ENCODE measurements at places on chromosomes 7 and 10.
A peak's percentile ranks its signal among the peaks of the same experiment; 100 is the strongest.

GRCh38 chr7:26440233-26441001 lies 148.8 kb downstream of the SNX10 start:
- DNase-seq, result no peak
- peaks cover 11% of the 10 kb centered on the region for H3K27me3 ChIP-seq
- H3K27ac ChIP-seq, result no peak overlapping the region
- no peaks in the 10 kb centered on the region for H3K4me1 ChIP-seq
- H3K36me3 ChIP-seq, result no peaks in the 10 kb centered on the region

- no peak for DNase-seq
- H3K27me3 ChIP-seq, result no peaks in the 10 kb centered on the region
- no peaks in the 10 kb centered on the region for H3K36me3 ChIP-seq
- H3K4me1 ChIP-seq, result peaks cover 54% of the 10 kb centered on the region
- H3K4me3 ChIP-seq, result no peak overlapping the region
Measured at GRCh38 chr7:94997547-94997946, 90.2 kb downstream of the PPP1R9A start.

- no peaks in the 10 kb centered on the region for H3K36me3 ChIP-seq
- H3K4me3 ChIP-seq, result no peak overlapping the region
- DNase-seq, result no peak
- H3K27me3 ChIP-seq, result no peaks in the 10 kb centered on the region
- H3K4me1 ChIP-seq, result no peaks in the 10 kb centered on the region
- H3K27ac ChIP-seq, result no peak overlapping the region
Measured at GRCh38 chr10:20407357-20407756, 489.8 kb downstream of the NEBL start.

DNA sequence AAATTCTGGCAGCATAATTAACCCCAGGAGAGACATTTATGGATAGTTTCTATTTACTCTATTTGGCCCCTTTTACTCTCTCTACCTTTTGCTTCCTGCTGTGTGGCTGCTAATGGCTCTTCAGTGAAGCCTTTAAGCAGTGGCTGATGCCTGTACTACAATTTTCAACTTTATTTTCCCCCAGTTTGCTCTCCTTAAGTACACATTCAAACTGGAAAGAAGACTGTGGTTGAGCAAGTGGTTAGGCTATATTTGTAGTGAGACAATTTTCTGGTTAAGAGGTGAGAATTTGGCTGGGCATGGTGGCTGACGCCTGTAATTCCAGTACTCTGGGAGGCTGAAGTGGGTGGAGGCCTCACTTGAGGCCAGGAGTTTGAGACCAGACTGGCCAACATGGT lies 8.5 kb upstream of the RSBN1L start:
- H3K4me1 ChIP-seq, result peaks cover 68% of the 10 kb centered on the region
- H3K4me3 ChIP-seq, result no peak overlapping the region
- H3K27ac ChIP-seq, result no peak overlapping the region
- DNase-seq, result no peak
- H3K27me3 ChIP-seq, result no peaks in the 10 kb centered on the region
- H3K36me3 ChIP-seq, result peaks cover 23% of the 10 kb centered on the region

GRCh38 chr10:30784524-30784896 lies 155.0 kb upstream of the LYZL2 start:
- DNase-seq, result no peak
- H3K36me3 ChIP-seq, result no peaks in the 10 kb centered on the region
- H3K27me3 ChIP-seq, result peaks cover 59% of the 10 kb centered on the region
- no peak overlapping the region for H3K27ac ChIP-seq
- 0 out of 2 replicates have a peak, but pooled peaks cover 7% of the 10 kb centered on the region for H3K4me1 ChIP-seq

GRCh38 chr7:41874201-41874785 lies 171.4 kb upstream of the INHBA start:
- H3K27ac ChIP-seq, result no peak overlapping the region
- H3K4me3 ChIP-seq, result no peak overlapping the region
- H3K36me3 ChIP-seq, result no peaks in the 10 kb centered on the region
- no peaks in the 10 kb centered on the region for H3K27me3 ChIP-seq

GRCh38 chr10:80856186-80856585 lies 318.5 kb downstream of the SH2D4B start:
- no peaks in the 10 kb centered on the region for H3K36me3 ChIP-seq
- H3K4me3 ChIP-seq, result no peak overlapping the region
- no peak for DNase-seq
- no peaks in the 10 kb centered on the region for H3K27me3 ChIP-seq

GRCh38 chr10:15472008-15472407 lies 100.9 kb upstream of the FAM171A1 start:
- H3K27ac ChIP-seq, result no peak overlapping the region
- no peaks in the 10 kb centered on the region for H3K4me1 ChIP-seq
- no peaks in the 10 kb centered on the region for H3K36me3 ChIP-seq
- peaks cover 5% of the 10 kb centered on the region for H3K27me3 ChIP-seq
- DNase-seq, result no peak

GRCh38 chr10:17644485-17644943 lies 563 bp downstream of the STAM start:
- H3K36me3 ChIP-seq, result no peaks in the 10 kb centered on the region
- DNase-seq, result no peak
- H3K27ac ChIP-seq, result peak overlapping the region; percentile 98
- no peaks in the 10 kb centered on the region for H3K27me3 ChIP-seq
- peak overlapping the region; percentile 92 for H3K4me3 ChIP-seq

GRCh38 chr10:5551531-5552375 lies 27.0 kb downstream of the CALML3 start:
- H3K27ac ChIP-seq, result no peak overlapping the region
- peaks cover 91% of the 10 kb centered on the region for H3K4me1 ChIP-seq
- no peaks in the 10 kb centered on the region for H3K36me3 ChIP-seq
- no peak for DNase-seq
- H3K27me3 ChIP-seq, result no peaks in the 10 kb centered on the region

DNA sequence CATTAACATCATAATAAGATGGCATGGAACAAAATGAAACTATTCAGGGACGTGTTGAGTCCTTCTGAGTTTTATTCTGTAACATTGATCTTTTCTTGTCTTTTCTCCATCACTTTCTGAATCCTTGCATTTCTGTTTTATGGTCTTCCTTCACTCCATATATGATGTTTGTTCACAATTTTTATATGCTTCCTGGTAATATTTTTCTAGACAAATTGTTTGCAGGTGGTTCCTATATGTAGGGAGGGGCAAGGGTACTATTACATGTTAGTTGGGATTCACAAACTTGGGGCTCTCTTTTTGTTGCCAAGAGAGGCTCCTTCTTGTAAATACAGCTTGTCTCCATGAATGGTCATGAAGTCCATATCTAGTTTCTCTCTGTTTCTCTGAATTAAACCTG lies 159.2 kb downstream of the LHFPL3 start:
- H3K27me3 ChIP-seq, result no peaks in the 10 kb centered on the region
- no peak overlapping the region for H3K4me3 ChIP-seq
- H3K27ac ChIP-seq, result no peak overlapping the region
- H3K36me3 ChIP-seq, result no peaks in the 10 kb centered on the region
- DNase-seq, result no peak
- H3K4me1 ChIP-seq, result no peaks in the 10 kb centered on the region

DNA sequence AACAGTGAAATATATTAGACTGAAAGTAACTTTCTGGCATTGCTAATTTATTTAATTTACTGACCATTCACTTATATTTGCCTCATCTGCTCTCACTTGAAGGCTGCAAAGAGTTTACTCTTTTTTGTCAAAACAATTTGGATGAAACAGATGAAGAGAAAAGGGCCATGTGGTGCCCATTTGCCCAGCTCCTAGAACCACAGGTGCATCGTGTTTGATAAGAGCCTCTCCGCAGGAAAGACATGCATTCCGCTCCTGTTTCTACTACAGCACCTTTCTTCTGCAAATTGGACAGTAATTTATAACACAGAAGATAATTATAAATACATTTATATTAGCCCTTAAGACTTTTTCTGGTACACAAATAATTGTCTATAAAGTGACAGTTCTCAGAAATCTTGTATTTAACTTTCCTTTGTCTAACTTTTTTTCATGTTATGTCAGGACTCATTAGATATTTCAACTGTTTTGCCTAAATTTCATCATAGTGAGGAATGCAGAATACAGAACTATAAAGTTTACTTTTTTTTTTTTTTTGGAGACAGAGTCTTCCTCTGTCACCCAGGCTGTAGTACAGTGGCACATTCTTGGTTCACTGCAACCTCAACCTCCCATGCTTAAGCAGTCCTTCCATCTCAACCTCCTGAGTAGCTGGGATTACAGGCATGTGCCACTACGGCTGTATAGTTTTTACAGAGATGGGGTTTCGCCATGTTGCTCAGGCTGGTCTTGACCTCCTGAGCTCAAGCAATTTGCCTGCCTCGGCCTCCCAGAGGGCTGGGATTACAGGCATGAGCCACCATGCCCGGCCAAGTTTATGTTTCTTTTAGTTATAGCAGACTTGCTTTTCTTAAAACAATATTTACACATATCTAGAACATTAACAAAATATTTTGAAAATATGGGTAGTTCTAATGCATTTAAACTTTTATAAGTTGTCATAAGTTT lies 869 bp downstream of the LAMB4 start:
- no peaks in the 10 kb centered on the region for H3K4me1 ChIP-seq
- no peak for DNase-seq
- H3K27ac ChIP-seq, result no peak overlapping the region
- no peaks in the 10 kb centered on the region for H3K36me3 ChIP-seq

GRCh38 chr7:94087664-94088352 lies 83.7 kb upstream of the BET1 start:
- peaks cover 7% of the 10 kb centered on the region for H3K27me3 ChIP-seq
- no peak overlapping the region for H3K4me3 ChIP-seq
- H3K27ac ChIP-seq, result no peak overlapping the region
- DNase-seq, result peak; percentile 48
- H3K36me3 ChIP-seq, result no peaks in the 10 kb centered on the region
- H3K4me1 ChIP-seq, result no peaks in the 10 kb centered on the region

DNA sequence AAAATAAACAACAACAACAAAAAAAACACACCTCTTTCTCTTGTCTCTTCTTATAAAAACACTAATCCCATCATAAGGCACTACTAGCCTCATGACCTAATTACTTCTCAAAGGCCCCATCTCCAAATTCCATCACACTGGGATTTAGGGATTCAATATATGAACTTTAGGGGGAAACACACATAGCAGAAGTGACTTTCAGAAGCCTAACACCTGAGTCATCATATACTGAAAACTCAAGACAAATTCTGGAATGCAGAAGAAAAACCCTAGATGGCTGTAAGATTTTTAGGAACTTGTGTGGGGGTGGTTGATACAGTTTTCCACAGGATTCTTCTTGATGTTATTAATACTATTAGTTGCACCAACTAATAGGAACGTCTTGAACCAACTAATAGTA lies 33.7 kb upstream of the CSTF2T start:
- no peaks in the 10 kb centered on the region for H3K36me3 ChIP-seq
- DNase-seq, result no peak
- no peak overlapping the region for H3K4me3 ChIP-seq
- H3K27me3 ChIP-seq, result no peaks in the 10 kb centered on the region
- no peak overlapping the region for H3K27ac ChIP-seq
- peaks cover 12% of the 10 kb centered on the region for H3K4me1 ChIP-seq

DNA sequence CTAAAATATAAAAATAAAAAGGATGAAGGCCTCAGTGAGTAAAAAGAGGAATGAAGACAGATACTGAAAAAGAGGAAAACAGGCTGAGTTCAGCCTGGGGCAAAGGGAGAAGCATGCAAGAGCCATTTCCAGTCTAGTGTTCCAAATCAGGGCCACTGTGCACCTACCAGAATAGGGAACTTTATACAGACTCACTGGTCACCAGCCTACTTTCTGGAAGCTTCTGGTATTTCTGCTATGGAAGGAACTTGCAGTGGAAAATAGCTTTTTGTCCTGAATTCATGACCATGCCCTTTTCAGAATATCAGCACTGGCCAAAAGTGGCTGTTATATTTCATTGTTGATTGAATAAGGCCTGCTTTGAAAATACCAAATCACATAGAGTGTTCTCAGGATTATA lies 28.8 kb downstream of the ABRAXAS2 start:
- DNase-seq, result no peak
- peaks cover 68% of the 10 kb centered on the region for H3K36me3 ChIP-seq
- H3K4me3 ChIP-seq, result no peak overlapping the region
- H3K4me1 ChIP-seq, result no peaks in the 10 kb centered on the region
- H3K27me3 ChIP-seq, result no peaks in the 10 kb centered on the region

DNA sequence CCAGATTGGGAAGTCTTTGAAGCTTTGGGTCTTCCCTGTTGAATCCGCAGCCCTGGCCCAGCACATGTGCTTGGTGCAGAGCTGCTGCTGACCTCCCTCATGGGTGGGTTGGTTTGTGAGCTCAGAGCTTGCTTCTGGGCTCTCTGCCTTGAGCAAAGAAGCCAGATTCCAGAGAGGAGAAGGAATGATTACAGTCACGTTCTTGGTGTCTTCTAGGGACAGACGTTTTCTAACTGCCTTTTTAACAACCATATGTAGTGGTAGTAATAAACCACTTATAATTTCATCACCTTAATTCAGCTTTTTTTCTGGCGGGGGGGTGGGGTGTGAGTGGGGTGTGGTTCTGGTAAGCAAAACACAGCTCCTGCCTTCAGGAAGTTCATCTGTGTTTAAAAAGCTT lies 39.5 kb downstream of the LRMDA start:
- no peaks in the 10 kb centered on the region for H3K27me3 ChIP-seq
- DNase-seq, result no peak
- no peak overlapping the region for H3K4me3 ChIP-seq
- no peaks in the 10 kb centered on the region for H3K4me1 ChIP-seq

- no peaks in the 10 kb centered on the region for H3K4me1 ChIP-seq
- peak; percentile 18 for DNase-seq
Measured at GRCh38 chr7:121366852-121367431, 29.2 kb downstream of the FAM3C start.
